ENCODE measurements at places on chromosomes 2 and 18. TPM values are rescaled to one million over a fixed set of nuclear protein-coding genes. Genes with fewer than 3 reads are reported as not detected.
A peak's percentile ranks its signal among the peaks of the same experiment; 100 is the strongest.

- DNase-seq = no peak
- H3K27ac ChIP-seq = no peak overlapping the region
- H3K4me1 ChIP-seq = no peaks in the 10 kb centered on the region
- no peaks in the 10 kb centered on the region for H3K36me3 ChIP-seq
- no peak overlapping the region for H3K4me3 ChIP-seq
Observed at GRCh38 chr2:188430705-188431104, 139.0 kb downstream of the GULP1 start.

Gene HNRNPA3
- total RNA-seq = 203 TPM

DNA sequence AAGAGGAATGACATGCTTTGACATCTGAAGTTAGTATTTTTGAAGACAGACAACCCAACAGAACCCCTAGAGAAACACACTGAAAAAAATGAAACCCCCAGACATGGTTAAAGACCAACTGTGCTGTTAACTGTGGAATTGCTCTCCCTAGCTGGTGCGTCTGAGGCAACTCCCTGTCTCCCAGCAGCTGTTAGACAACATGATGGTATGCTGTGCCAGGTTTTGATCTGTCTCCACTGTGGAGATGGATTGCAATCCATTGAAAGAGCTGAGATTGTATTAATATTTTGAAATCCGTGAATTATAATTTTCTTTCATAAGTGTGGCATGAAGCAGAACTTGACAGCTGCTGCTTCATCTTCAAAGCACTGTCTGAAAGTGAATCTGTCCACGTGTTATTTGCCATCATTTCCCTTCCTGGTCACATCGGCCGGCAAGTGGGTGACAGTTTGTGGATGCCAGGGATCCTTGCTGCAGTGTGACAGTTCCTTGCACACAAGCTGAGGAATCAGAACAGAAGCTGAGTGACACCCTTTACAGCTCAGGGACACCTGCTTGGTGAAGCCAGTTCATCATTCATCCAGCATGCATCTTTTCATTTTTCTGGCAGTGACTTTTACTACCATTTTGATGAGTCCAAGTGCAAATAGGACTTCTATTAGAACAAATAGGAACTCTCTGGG is 58.2 kb upstream of the ACSL3 start:
- H3K4me1 ChIP-seq = no peaks in the 10 kb centered on the region
- peaks cover 5% of the 10 kb centered on the region for H3K27me3 ChIP-seq
- DNase-seq = no peak
- no peak overlapping the region for H3K27ac ChIP-seq

GRCh38 chr2:63301481-63301880 is 250.9 kb downstream of the OTX1 start:
- no peak overlapping the region for H3K4me3 ChIP-seq
- no peaks in the 10 kb centered on the region for H3K27me3 ChIP-seq

DNA sequence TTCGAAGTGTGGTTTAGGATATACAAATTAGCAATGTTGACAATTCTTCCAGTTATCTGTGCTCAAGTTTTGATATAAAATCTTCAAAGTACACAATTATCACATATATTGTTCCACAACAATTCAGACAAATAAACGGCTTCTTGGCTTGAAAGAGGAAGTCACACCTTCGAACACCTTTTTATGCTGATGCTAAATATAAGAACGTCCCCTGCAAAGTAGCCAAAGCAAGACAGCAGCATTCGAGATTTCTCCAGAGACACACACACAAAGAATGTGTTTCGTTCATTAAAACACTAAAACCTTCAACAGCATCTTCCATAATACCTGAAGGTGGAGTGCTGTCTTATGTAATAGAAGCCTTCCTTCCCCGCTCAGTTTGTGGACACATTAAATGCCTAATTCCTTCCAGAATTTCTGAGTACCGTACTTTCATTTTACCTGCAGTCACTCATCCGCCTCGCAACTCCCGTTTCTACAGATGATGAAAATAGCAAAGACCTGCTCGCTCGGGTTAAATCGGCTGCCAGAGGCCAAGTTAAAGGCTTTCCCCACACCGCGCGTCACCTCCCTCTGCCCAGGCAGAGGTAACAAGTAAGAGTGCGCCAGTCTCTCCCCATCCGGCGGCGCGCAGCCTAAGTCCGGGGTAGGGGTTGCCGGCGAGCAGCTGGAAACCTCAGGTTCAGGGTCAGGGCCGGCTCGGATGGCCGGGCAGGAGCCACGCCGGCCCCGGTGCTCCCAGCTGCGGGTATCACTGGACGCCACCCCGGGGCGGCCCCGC is 847 bp downstream of the SERPINE2 start:
- no peak overlapping the region for H3K27ac ChIP-seq
- H3K27me3 ChIP-seq = peaks cover 9% of the 10 kb centered on the region
- H3K4me3 ChIP-seq = peak overlapping the region; percentile 66
- H3K4me1 ChIP-seq = peaks cover 5% of the 10 kb centered on the region

- H3K27ac ChIP-seq = no peak overlapping the region
- H3K27me3 ChIP-seq = no peaks in the 10 kb centered on the region
- H3K4me3 ChIP-seq = no peak overlapping the region
- no peaks in the 10 kb centered on the region for H3K4me1 ChIP-seq
Observed at GRCh38 chr2:11379558-11379957, 35.1 kb upstream of the ROCK2 start.

Gene GRHL1
- total RNA-seq = 0.88 TPM

- H3K4me1 ChIP-seq = no peaks in the 10 kb centered on the region
- no peaks in the 10 kb centered on the region for H3K27me3 ChIP-seq
- no peak overlapping the region for H3K4me3 ChIP-seq
- no peak for DNase-seq
- no peak overlapping the region for H3K27ac ChIP-seq
- no peaks in the 10 kb centered on the region for H3K36me3 ChIP-seq
Observed at GRCh38 chr2:236403125-236403524, 138.9 kb upstream of the ASB18 start.

DNA sequence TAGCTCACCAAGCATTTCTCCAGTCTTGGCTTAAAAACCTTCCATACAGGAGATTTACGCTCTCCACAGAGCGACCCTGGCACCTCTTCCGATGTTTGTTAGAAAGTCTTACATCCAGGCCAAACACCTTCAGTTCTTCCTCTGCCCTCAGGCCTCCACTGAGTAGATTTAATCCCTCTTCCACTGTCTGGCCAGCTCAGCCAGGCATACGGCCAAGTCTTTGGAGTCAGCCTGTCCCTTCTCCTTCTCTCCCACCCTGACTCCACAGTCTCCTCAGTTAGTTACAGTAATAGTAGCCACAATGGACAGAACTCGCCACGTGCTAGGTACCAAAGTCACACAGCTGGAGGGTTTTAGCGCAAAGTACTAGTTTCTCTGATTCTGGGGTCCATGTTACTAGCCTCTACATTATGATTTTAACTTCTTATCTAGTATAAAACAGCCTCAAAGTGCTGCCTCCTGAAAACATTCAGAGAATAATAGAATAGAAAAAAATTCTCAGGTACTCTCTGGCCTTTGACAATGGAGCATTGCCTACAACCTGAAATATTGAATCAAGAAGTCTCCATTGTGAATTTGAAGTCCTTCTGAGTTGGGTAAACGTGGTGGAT is 39.5 kb downstream of the THNSL2 start:
- no peaks in the 10 kb centered on the region for H3K27me3 ChIP-seq
- H3K4me1 ChIP-seq = no peaks in the 10 kb centered on the region

Gene ZRANB3
- total RNA-seq = 10.3 TPM

GRCh38 chr2:38502107-38502506 is 100.6 kb downstream of the HNRNPLL start:
- H3K4me1 ChIP-seq = no peaks in the 10 kb centered on the region
- no peak overlapping the region for H3K27ac ChIP-seq
- H3K36me3 ChIP-seq = no peaks in the 10 kb centered on the region

Gene MTCL1
- total RNA-seq = 1.1 TPM

Gene PPP4R1
- 58.4 TPM for total RNA-seq

DNA sequence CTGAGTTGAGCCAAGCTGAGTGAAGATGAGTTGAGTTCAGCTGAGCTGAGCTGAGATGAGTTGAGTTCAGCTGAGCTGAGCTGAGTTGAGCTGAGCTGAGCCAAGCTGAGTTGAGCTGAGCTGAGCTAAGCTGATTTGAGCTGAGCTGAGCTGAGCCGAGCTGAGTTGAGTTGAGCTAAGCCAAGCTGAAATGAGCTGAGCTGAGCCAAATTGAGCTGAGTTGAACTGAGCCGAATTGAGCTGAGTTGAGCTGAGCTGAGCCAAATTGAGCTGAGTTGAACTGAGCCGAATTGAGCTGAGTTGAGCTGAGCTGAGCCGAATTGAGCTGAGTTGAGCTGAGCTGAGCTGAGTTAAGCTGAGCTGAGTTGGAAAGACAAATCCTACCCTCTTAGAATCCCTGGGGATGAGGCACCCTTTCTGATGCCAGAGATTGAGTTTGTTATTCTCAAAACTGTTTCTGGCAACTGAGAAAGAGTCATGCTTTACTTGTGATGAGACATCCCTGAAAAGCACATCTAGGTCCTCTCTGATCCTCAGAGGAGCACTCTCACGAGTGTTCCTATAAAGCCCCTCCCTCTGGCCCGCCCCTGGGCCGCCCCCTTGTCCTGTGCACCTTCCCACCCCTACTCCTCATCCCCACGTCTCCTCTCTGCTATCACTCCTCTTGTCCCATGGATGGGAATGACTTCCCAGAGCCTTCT is 116.5 kb downstream of the MCFD2 start:
- H3K4me3 ChIP-seq = no peak overlapping the region
- H3K27ac ChIP-seq = no peak overlapping the region
- DNase-seq = no peak
- H3K36me3 ChIP-seq = no peaks in the 10 kb centered on the region

DNA sequence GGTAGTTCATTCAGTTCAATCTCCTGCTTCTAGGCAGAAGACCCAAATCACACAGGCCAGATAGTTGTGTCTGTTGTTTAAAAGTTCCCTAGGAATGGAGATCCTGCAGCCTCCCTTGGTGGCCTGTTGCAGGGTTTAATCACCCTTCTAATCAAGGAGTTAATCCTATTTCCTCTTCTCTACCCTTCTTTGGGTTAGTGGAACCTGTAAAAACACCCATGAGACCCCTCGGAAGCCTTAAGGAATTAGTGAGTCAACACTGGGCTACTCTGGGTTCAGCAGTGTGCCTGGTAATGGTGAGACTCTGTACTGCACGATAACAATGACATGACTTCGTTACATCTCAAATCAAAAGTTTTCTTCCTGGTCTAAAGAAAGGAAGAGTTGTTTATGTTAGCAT is 217.6 kb upstream of the NRP2 start:
- no peak for DNase-seq
- no peaks in the 10 kb centered on the region for H3K4me1 ChIP-seq
- H3K27ac ChIP-seq = no peak overlapping the region
- no peaks in the 10 kb centered on the region for H3K36me3 ChIP-seq
- H3K4me3 ChIP-seq = no peak overlapping the region
- no peaks in the 10 kb centered on the region for H3K27me3 ChIP-seq

DNA sequence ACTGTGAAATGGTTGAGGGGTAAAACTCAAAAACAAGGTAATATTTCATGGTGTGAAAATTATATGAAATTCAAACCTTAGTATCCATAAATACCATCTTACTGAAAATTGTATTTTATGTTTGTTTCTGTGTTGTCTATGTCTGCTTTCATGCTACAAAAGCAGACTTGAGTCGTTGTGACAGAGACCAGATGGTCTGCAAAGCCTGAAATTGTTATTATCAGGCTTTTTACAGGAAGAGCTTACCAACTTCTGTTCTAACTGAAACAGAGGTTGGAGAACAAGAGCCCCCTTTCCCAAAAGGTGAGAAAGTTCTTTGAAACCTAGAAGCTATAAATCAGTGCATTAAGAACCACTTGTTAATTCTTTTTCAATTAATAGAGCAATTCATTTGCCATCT is 110.0 kb downstream of the COL4A4 start:
- no peaks in the 10 kb centered on the region for H3K4me1 ChIP-seq
- H3K27me3 ChIP-seq = no peaks in the 10 kb centered on the region
- no peaks in the 10 kb centered on the region for H3K36me3 ChIP-seq
- DNase-seq = no peak
- no peak overlapping the region for H3K4me3 ChIP-seq

DNA sequence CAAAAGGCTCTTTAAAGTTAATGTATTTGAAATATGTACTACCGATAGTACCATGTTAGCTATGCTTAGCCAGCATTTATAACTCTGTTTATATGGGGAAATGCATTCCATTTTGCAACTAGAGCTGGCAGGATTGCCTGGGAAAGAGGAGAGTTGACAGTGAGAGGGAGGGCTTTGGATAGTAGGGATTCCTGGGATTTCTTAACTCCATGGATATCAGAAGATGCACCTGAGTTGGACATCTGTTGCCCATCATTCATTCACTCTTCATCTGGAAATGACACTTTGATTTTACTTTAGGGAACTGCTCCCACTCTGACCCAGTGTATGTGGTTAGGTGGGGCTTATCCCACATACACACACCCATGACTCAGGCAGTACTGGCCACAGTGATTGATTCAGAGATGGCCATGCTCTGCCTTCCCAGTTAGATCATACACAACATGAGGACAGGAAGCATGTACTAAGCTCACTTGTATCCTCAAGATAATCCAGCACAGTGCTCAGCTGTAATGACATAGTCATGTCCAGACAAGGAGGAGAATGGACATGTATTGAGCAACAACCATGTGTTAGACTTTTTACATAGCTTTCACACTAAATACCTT is 248.8 kb downstream of the MREG start:
- no peaks in the 10 kb centered on the region for H3K27me3 ChIP-seq
- no peak overlapping the region for H3K4me3 ChIP-seq
- DNase-seq = no peak
- H3K36me3 ChIP-seq = no peaks in the 10 kb centered on the region

DNA sequence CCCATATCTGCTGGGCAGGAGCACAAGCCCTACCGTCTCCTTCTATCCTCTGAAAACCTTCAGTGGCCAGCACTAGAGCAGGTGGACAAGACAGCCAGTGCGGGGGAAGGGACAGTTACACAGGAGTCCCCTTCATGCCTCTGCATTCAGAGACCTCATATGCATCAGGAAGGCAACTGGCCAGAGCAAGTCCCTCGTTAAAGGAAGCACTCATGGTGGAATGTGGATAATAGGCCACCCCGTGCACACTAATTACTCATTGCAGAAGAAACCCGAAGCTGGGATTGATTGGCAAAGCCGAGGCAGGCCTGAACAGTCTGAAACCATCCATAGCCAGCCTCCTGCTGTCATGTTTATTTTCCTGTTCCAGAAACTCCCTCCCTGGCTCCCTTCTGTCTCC is 11.2 kb downstream of the KIAA2012 start:
- H3K36me3 ChIP-seq = no peaks in the 10 kb centered on the region
- DNase-seq = no peak
- no peaks in the 10 kb centered on the region for H3K4me1 ChIP-seq
- no peak overlapping the region for H3K27ac ChIP-seq
- H3K27me3 ChIP-seq = no peaks in the 10 kb centered on the region

Gene IL36A
- not detected for total RNA-seq

Gene STPG4
- total RNA-seq = not detected

Gene FMNL2
- total RNA-seq = 0.58 TPM
